ENCODE measurements at places on chromosomes 2 and 18.

- peak; percentile 15 for DNase-seq
Observed at GRCh38 chr2:206040525-206040924, 45.4 kb downstream of the INO80D start.

DNA sequence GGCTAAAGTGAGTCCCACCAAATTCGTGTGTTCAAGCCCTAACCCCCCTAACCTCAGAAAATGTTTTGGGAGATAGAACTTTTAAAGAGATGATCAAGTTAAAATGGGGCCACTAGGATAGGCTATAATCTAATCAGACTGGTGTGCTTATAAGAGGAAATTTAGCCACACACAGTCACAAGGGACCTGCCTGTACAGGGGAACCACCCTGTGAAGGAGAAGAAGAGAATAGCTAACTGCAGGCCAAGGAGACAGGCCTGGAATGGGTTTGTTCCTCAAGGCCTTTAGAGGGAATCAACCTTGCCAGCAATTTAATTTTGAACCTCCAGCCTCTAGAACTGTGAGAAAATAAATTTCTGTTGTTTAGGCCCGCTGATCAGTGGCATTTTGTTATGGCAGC is 36.0 kb upstream of the TANK start:
- DNase-seq: no peak

- peak; percentile 72 for DNase-seq
Observed at GRCh38 chr2:113138428-113139322, 11.3 kb downstream of the IL1RN start.

GRCh38 chr2:154758871-154759270 is 60.4 kb downstream of the KCNJ3 start:
- DNase-seq: no peak

DNA sequence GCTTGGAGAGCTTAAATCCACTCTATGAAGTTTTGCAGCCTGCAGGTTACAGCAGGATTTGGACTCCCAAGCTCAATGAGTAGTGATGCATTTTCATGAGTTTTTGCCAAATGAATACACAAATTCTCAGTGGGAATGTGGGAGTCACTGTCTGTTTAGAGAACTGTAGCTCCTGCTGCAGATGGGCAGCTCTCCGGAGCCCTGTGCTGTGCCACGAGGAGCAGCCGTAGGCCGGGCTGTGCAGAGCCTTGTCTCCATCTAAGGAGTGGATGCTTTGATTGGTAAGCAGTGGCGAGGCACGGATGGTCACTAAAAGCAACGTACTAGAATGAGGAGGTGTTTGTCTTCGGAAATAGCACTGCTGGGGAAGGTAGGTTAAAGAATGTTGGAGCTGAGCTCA is 96.0 kb upstream of the NFATC1 start:
- no peak for DNase-seq

DNA sequence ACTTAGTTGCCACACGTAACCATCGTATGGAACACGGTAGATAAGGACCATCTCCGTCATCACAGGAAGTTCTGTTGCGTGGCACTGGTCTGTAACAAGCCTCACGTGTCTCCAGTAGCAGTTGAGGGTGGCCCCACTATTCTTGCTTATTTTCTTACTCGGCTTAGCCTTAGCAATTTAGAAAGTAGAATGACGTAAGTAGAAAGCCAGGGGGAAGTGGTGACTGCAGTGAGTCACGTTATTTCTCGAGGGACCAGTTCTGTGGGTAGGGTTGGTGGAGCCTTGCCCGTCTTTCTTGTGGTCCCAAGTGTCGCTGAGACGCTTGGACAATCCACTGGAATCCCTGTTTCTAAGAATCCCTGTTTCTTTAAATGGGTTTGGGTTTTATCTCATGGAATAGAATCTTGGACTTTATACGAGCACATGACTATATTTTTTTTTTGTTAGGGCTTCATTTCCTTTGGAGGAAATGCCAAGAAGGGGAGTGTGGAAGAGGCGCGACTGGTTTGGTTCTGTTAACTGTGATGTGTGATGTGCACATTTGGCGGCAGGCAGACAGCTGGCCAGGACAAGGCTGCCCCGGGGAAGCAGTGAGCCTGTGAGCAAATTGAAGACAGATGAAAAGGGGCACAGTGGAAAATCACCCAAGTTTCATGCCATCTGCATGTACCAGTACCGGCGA is 96.2 kb downstream of the CABLES1 start:
- DNase-seq: no peak

DNA sequence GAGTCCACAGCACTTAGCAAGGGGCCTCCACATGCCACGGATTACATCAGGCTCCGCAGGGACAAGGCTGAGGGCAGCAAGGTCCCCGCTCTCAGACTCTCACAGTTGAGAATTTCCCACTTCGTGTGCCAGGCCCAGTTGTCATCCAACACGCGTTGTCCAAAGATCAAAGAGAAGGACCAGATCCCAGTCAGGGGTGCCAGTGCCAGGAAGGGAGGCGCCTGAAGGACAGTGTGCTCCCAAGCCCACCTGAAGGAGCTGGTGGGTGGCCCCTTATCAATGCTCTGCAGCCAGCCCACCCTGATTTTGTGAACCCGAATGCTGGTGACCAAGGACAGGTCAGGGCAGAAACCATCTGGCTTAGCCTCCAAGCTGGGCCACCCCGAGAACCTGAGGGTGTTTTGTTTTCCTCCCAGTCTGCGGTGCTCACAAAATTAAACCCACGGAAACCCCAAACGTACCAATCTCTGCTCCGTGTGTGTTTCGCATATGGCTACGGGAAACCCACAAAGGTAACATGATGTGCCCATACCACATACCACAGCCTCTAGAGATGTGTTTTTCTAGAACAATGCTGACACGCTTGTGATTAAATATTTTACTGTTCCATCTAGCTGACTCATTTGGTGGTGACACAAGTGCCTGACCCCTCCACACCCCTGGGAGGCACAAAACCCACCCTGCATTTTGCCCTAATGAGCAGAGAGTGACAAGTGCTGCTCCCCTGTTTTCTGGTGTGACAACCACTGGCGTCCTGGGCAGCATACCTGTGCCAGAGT is 24.5 kb downstream of the CRACDL start:
- no peak for DNase-seq

DNA sequence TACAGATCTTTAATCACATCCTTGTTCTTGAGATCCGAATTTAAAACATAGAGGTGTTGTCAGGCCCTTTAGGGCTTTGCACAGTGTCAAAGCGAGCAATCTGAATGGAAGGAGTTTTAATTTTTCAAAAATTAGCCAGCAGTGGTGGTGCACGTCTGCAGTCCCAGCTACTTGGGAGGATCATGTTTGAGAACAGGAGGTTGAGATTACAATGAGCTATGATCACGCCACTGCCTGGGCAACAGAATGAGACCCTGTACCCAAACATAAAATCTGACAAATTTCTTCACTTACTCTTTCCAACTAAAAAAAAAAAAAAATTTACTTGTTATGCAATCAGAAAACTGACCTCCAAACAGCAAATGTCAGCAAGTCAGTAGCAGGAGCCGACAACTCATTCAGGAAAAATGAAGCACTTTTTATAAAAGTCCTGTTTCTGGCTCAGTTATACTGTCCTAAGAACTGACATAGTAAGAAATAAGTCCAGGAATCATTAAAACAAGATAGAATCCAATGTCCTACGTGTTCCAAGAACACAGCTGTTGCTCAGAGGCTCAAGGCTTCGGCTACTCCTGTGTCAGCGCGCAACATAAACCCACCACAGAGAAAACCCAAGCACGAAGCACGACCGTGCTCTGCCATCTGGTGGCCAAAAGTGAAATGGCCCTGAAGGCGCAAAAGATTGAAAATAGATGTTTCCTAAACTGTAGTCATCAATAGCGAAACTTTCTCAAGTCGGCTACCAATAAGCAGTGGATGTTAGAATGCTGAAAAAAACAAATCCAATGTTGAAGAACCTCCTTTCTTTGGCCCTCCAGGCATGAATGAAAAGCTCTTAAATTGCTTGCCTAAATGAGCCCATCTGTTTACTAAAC is 138.1 kb downstream of the INO80D start:
- peak; percentile 87 for DNase-seq

DNA sequence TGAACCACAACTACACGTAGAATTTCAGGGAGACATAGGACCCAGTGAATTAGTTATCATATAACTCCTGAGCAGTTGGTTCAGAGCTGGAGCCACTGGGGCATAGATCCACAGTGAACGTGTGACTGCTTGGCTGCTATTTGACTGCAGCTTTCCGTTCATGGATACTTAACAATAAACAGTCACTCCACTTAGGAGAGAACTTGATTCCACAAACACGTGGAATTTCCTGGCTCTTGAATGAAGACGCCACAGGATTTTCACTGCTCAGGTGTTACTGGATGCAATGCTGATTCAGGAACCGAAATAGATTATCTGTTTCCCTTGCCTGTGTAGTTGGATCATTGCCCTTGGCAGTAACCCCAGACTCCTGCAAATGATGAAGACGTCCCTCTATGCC is 679.1 kb upstream of the ZEB2 start:
- DNase-seq: peak; percentile 18

DNA sequence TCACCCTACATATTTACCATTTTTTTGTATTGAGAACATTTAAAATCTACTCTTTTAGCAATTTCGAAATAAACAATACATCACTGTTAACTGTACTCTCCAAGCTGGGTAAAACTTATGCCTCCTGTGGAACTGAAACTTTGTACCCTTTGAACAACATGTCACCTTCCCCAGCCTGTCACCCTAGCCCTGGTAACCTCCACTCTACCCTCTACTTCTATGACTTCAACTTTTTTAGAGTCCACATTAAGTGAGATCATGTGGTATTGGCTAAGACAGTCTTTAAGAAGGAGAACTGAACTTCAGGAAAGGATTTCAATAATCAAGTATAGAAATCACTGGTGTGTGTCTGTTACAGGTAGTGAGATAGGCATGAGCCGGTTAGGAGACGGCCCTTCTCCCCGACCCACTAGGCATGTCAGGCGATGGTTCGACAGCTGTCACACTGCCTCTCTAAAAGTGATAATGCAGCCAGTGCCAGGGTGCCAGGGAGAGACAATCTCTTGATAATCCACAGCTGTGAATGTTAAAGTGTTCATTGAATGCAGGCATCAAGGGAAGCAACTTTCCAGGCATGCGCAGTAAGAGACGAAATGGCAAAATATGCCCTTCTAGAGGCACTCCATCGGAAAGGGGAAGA is 74.6 kb upstream of the RNF152 start:
- DNase-seq: no peak

DNA sequence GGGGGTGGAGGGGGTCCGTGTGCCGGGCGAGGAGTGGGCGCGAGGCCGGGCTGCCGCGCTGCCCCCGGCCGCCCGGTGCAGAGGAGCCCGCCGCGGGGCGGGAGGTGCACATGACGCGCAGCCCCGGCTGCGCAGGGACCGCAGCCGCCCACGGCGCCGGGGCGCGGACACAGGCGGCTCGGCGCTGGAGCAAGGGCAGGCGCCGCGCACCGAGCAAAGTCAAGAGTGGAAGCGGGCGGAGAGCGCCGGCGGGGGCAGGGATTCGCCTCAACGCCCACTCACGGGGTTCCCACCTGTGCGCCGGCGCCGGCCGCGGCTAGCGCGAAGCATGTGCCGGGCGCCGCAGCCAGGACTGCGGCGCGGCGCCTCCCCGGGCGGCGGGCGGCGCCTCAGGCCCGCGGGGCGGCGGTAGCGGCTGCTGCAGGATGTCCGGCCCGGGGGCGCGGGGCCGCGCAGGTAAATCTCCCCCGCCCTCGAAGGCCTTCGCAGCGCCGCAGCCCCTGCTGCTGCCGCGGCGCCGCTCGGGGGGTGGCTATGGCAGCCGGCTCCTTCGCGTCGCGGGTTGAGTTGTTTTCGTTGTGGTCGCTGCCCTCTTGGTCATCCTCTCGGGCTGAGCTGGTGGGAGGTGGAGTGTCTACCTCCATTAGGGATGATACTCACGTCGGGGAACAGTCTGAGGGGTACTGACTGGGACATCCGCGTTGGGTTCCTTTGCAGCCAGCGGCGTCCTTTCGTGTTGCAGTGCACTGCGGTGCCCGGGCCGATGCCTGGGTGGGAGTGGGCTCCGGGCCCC is 216.3 kb upstream of the DTNA start:
- peak; percentile 78 for DNase-seq

DNA sequence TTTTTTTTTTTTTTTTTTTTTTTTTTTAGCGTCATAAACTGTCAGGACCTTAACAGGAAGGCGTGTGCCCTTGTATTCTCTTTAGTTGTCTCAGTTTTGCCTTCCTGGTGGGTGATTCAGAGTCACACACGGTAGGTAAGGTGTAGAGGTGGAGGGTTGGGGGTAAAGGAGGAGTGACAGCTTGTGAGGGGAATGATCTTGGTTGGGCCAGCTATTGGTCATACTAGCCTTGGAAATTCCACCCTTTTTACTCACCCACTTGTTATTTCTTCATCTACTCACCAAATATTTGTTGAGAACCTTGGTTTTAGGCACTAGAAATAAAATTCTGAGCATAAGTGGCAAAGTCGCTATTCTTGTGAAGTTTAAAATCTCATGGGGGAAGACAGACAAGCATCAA is 22.2 kb downstream of the SMIM21 start:
- no peak for DNase-seq

DNA sequence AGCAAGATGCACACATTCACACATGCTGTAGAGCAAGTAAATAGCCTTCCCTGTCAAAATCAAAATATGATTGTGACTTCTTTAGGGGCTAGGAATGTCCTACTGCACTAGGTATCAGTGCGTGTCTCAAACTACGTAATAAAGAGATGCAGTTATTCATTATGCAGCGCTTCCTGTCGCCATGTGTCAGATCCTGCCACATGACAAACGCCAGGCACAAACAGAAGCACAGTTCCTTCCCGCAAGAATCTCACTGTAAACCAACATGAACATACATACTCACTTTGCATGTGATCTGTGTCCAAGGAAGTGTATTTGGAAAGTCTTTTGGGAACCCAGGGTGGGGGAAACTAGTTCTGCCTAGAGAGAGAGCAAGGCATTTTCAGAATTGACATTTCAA is 599.9 kb downstream of the RNF144A start:
- no peak for DNase-seq

DNA sequence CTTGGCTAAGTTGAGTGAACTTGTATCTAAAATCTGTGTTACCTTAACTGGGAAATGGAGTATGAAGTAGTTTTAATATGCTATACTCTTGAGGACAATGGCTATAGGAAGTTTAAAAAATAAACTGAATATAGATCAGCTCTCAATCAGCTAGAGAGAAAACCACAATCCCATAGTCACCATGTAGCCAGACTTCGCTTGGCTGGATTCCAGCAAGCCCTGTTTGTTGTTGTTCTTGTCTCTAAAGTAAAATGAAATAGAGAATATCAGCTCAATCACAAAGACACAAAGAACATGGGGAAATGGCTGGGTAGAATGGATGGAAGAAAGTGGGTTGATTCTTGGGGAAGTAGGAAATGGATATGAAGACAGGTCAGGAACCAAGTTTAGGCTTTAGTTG is 234.9 kb downstream of the PHLPP1 start:
- no peak for DNase-seq

- DNase-seq: no peak
Observed at GRCh38 chr18:9608728-9609127, 5.6 kb downstream of the PPP4R1 start.

- DNase-seq: no peak
Observed at GRCh38 chr18:7025194-7025593, 92.4 kb downstream of the LAMA1 start.

GRCh38 chr2:159065313-159065712 is 96.9 kb downstream of the TANC1 start:
- no peak for DNase-seq
